ENCODE measurements at places on chromosomes 16 and 17.

DNA sequence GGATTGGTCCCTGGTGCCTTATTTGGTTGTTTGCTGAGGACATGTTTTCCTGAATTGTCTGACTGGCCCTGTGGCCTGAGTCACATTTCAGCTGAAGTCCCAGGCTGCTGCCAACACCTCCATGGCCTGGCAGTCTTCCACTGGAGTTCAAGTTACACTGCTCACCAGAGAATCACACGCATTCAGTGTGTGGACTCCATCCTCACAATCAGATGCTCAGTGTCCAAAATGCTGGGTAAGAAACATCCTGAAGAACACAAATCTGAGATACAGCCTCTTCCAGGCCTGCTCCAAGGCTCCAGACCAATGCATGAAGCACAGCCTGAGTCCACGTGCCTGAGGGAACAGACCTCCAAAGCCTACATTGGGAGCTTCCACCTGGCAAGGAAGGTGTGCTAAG, 19.2 kb downstream of the CD300LB start:
- H3K4me1 ChIP-seq, result peaks cover 16% of the 10 kb centered on the region
- no peak overlapping the region for H3K4me3 ChIP-seq
- H3K36me3 ChIP-seq, result peaks cover 13% of the 10 kb centered on the region
- no peak overlapping the region for H3K27ac ChIP-seq
- DNase-seq, result peak; percentile 37

GRCh38 chr16:68086336-68086841, 1.2 kb downstream of the NFATC3 start:
- DNase-seq, result no peak
- H3K27ac ChIP-seq, result peak overlapping the region; percentile 94
- peak overlapping the region; percentile 94 for H3K4me3 ChIP-seq
- peaks cover 58% of the 10 kb centered on the region for H3K4me1 ChIP-seq

- H3K4me1 ChIP-seq, result no peaks in the 10 kb centered on the region
- H3K27me3 ChIP-seq, result peaks cover 24% of the 10 kb centered on the region
- H3K27ac ChIP-seq, result no peak overlapping the region
- H3K36me3 ChIP-seq, result no peaks in the 10 kb centered on the region
These were observed 5.7 kb downstream of the WSCD1 start for GRCh38 chr17:6075845-6076244.

- H3K4me1 ChIP-seq, result no peaks in the 10 kb centered on the region
- H3K36me3 ChIP-seq, result no peaks in the 10 kb centered on the region
- DNase-seq, result no peak
- no peak overlapping the region for H3K4me3 ChIP-seq
- H3K27ac ChIP-seq, result no peak overlapping the region
- H3K27me3 ChIP-seq, result peaks cover 4% of the 10 kb centered on the region
These were observed 30.8 kb downstream of the WSCD1 start for GRCh38 chr17:6100891-6101500.

DNA sequence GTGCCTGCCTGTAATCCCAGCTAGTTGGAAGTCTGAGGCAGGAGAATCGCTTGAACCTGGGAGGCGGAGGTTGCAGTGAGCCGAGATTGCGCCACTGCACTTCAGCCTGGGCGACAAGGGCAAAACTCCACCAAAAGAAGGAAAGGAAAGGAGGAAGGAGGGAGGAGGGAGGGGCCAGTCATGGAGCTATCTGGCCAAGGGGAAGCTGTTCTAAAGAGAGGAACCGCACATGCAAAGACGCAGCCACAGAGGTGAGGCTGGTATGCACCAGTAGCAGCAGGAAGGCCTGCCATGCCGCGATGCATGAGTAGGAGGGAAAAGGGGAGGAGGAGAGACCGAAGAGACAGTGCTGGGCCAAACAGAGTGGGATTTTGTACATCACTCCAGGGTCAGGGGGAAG, 35.9 kb downstream of the HSBP1 start:
- no peaks in the 10 kb centered on the region for H3K36me3 ChIP-seq
- no peak for DNase-seq
- H3K27me3 ChIP-seq, result peaks cover 25% of the 10 kb centered on the region
- no peaks in the 10 kb centered on the region for H3K4me1 ChIP-seq
- H3K27ac ChIP-seq, result no peak overlapping the region

GRCh38 chr17:3799181-3799945, 1.6 kb downstream of the ITGAE start:
- peak overlapping the region; percentile 81 for H3K4me3 ChIP-seq
- peaks cover 25% of the 10 kb centered on the region for H3K36me3 ChIP-seq
- H3K4me1 ChIP-seq, result peaks cover 86% of the 10 kb centered on the region
- peak overlapping the region; percentile 86 for H3K27ac ChIP-seq
- peaks cover 2% of the 10 kb centered on the region for H3K27me3 ChIP-seq
- no peak for DNase-seq

DNA sequence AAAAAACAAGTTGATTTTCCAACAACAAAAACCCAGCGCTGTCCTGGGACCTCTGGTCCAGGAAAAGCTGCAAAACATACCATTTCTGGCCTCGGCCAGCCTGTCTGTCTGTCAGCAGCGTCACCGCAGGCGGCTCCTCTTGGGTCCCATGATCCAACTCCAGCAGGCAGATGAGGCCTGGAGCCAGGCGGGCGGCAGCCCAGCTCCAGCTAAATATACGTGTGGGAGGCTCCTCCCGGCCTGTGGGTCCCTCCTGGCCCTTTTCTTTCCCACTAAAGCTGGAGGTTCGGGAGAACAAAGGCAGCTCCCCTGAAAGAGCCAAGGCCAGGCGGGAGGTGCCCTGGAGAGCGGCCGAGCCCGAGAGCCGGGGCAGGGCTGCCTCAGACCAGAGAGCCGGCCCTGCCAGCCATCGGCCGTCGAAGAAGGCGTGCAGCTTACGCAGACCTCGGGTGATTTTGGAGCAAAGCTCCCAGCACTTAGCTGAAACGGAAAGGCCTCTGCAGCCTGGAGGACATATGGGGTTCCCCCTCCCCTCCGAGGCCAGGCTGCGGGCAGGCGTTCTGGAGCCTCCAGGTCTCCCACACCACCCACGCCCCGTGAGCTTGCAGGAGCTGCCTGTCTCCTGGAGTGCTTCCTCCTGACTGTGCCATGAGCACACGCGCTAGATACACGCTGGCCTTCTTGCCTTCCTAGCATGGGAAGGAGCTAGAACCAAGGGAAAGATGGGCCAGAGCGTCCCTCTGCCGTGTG, 19.9 kb upstream of the JPH3 start:
- no peak overlapping the region for H3K27ac ChIP-seq
- no peaks in the 10 kb centered on the region for H3K36me3 ChIP-seq
- no peak for DNase-seq
- no peak overlapping the region for H3K4me3 ChIP-seq
- H3K27me3 ChIP-seq, result peaks cover 40% of the 10 kb centered on the region
- no peaks in the 10 kb centered on the region for H3K4me1 ChIP-seq

- H3K27ac ChIP-seq, result no peak overlapping the region
- H3K4me3 ChIP-seq, result no peak overlapping the region
- peaks cover 10% of the 10 kb centered on the region for H3K4me1 ChIP-seq
These were observed 45.4 kb downstream of the C16orf78 start for GRCh38 chr16:49419006-49419405.

GRCh38 chr17:33927732-33928133, 327.4 kb upstream of the CCL2 start:
- H3K27me3 ChIP-seq, result no peaks in the 10 kb centered on the region
- H3K36me3 ChIP-seq, result no peaks in the 10 kb centered on the region
- no peak overlapping the region for H3K27ac ChIP-seq
- H3K4me3 ChIP-seq, result no peak overlapping the region
- no peaks in the 10 kb centered on the region for H3K4me1 ChIP-seq
- no peak for DNase-seq

DNA sequence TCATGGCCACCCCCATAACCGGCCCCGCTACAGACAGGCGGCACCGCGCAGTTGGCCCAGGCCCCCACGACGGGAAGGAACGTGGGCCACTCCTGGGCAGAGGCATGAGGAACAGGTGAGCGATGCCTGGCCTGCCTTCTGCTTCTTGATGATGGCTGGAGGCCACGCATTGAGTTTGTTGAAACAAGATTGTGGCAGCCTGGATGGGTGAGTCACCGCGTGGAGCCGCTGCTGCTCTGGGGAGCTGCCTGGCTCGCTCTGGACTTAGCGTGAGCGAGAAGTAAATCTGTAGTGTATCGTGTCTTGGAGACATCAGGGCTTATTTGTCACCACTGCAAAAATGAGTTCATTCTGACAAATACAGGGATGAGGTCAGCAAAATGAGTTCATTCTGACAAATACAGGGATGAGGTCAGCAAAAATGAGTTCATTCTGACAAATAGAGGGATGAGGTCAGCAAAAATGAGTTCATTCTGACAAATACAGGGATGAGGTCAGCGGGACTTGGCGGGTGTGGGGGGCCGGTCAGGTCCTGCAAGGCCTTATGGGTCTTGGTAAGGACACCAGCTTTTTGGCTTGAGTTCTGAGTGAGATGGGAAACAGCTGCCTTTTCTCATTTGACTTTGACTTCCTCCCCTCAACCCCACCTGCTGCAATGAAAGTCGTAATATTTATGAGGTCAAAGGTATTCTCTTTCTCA, 93.0 kb downstream of the SEC14L1 start:
- peak; percentile 60 for DNase-seq
- H3K36me3 ChIP-seq, result peaks cover 2% of the 10 kb centered on the region
- no peak overlapping the region for H3K27ac ChIP-seq
- no peaks in the 10 kb centered on the region for H3K27me3 ChIP-seq
- no peak overlapping the region for H3K4me3 ChIP-seq

DNA sequence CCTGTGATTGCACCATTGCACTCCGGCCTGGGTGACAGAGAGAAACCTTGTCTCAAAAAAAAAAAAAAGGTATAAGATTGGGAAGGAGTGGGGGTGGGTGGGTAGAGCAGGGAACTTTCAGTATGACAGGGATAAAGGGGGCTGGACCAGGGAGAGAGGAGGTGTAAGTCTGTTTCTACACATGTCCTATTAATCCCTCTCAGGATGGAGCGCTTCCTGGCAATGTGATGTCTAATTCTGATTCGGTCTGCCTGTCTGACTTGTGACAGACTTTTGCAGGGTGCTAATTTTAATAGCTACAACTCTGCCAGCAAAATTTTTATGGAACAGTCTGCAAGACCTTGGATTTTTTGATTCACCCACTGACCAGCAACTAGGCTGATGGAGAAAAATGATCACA, 53.8 kb upstream of the SLC25A19 start:
- no peaks in the 10 kb centered on the region for H3K27me3 ChIP-seq
- DNase-seq, result no peak
- peaks cover 12% of the 10 kb centered on the region for H3K36me3 ChIP-seq
- H3K4me3 ChIP-seq, result no peak overlapping the region

DNA sequence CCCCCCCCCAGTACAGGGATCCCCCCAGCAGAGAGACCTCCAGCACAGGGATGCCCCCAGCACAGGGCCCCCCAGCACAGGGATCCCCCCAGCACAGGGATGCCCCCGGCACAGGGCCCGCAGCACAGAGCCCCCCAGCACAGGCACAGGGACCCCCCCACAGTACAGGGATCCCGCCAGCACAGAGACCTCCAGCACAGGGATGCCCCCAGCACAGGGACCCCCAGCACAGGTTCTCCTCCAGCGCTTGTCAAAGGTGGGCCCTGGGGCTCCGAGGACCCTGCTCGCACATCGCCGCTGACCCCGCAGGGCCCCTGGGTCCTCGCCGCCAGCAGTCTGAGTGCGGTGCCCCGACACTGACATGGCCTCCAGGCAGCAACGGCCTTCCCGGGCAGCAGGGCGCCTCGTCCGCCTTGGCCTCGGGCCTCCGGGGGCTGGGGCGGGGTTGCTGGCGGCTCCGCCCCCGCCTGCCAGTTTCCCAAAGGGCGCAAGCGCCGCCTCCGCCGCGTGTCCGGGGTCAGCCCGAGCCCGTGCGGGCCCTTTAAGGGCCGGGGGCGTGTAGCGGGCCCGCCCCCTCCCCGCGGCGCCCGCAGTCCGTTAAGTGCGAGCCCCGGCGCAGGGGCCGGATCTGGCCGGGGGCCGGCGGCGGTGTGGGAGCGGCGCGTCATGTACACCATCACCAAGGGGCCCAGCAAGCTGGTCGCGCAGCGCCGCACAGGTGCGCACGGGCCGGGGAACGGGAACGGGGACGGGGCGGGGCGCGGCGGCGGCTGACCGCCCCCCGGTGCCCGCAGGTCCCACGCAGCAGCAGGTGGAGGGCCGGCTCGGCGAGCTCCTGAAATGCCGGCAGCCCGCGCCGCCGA, at the start of gene MCRIP2:
Gene MCRIP2 (plus strand): TSS at position 503 of the 863 bp plus-strand sequence. CDS start 164 bp downstream, at position 667.
- H3K27me3 ChIP-seq, result no peaks in the 10 kb centered on the region
- H3K27ac ChIP-seq, result peak within 1 kb of the TSS; percentile 44
- peak within 1 kb of the TSS; percentile 69 for H3K4me3 ChIP-seq
- H3K36me3 ChIP-seq, result no peaks in the 10 kb centered on the region
- peaks cover 17% of the 10 kb centered on the region for H3K4me1 ChIP-seq

DNA sequence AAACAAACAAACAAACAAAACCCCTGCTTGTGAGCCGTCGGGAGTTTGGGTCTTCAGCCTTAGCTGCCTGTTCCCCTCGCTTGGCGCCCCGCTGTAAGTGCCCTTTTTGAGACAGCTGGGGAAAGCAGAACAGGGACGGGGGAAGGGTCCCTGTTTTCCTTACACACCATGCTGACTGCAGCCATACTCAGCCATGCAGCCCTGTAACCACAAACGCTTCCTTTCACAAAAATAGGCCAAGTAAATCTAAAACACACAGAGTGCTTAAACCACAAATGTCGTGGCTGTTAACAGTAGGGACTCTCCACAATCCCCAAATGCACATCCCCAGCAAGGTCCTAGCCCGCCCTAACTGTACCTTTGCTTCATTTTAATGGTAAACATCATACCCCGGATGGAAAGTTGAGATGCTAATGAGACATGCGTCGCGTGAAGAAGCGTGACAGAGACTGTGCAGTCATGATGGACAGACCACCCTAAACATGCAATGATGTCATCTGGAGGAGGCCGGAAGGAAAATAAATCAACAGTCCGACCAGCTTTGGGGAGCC, 129.9 kb downstream of the MGAT5B start:
- H3K4me3 ChIP-seq, result peak overlapping the region; percentile 48
- no peaks in the 10 kb centered on the region for H3K27me3 ChIP-seq
- peaks cover 43% of the 10 kb centered on the region for H3K4me1 ChIP-seq
- no peaks in the 10 kb centered on the region for H3K36me3 ChIP-seq
- H3K27ac ChIP-seq, result peak overlapping the region; percentile 87
- peak; percentile 88 for DNase-seq

GRCh38 chr16:87498324-87499188, 5.7 kb upstream of the ZCCHC14 start:
- peaks cover 14% of the 10 kb centered on the region for H3K4me1 ChIP-seq
- no peak for DNase-seq
- H3K27me3 ChIP-seq, result peaks cover 47% of the 10 kb centered on the region
- no peak overlapping the region for H3K4me3 ChIP-seq
- H3K27ac ChIP-seq, result no peak overlapping the region
- no peaks in the 10 kb centered on the region for H3K36me3 ChIP-seq

GRCh38 chr16:59971264-59971663, 1237.1 kb upstream of the GOT2 start:
- no peak for DNase-seq
- no peaks in the 10 kb centered on the region for H3K27me3 ChIP-seq
- H3K4me1 ChIP-seq, result no peaks in the 10 kb centered on the region
- no peak overlapping the region for H3K27ac ChIP-seq
- no peak overlapping the region for H3K4me3 ChIP-seq
- H3K36me3 ChIP-seq, result no peaks in the 10 kb centered on the region

DNA sequence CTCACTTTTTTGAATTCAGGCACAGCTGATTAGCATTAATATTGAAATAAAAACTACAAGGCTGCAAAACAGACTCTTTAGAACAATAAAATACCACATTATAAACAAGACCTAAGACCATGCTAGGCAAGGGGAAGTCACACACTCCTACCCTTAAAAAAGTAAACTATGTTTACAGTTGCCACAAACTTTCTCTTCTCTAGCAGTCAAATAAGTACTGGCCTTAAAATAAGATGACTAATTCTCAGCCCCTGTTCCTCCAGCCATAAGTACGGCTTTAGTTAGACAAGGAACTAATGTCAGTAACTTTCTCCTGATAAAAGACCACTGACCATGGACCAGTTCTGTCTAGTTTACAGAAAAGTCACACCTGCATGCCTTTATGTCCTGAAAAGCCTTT, 19.5 kb upstream of the CPHXL start:
- no peak for DNase-seq
- no peak overlapping the region for H3K27ac ChIP-seq
- no peak overlapping the region for H3K4me3 ChIP-seq
- peaks cover 3% of the 10 kb centered on the region for H3K36me3 ChIP-seq
